ENCODE measurements at places on chromosomes 11 and 22.

DNA sequence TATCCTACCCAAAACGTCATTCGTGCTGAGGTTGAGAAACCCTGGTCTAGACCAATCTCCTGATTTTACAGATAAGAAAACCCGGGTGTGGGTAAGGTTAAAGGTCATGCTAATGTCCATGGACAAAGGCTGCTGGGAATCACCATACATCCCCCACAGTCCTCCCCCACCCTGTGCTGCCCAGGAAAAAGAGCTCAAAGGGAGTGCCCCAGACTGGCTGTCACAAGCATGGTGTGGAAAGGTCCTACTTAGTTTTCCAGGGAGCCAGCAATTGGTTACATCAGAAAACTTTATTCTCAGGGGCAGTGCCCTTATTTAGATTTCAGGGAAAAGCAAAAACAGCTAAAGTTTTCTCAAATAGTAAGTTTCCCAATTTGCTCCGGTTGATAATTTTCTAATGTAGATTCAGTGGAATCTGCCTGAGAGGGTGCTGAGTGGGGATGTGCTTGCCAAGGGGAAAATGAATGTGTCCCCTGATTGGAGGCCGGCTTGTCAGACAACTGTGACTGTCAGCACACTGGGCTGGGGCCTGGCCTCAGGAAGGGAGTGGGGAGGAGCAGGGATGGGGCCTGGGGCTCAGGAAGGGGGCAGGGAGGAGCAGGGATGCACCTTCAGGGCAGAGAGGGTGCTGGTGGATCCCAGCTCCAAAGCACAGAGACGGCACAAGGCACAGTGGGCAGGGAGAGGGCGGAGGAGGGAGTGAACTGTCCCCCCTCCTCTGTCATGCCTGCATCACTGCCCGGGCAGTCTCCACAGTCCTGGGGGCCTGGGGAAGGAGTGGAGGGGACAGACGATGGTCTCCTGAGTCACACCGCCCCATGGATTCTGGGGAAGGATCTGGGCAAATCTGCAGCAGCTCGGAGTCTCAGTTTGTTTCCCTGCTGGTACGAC, 263.6 kb downstream of the KIRREL3 start:
- DNase-seq, result no peak

DNA sequence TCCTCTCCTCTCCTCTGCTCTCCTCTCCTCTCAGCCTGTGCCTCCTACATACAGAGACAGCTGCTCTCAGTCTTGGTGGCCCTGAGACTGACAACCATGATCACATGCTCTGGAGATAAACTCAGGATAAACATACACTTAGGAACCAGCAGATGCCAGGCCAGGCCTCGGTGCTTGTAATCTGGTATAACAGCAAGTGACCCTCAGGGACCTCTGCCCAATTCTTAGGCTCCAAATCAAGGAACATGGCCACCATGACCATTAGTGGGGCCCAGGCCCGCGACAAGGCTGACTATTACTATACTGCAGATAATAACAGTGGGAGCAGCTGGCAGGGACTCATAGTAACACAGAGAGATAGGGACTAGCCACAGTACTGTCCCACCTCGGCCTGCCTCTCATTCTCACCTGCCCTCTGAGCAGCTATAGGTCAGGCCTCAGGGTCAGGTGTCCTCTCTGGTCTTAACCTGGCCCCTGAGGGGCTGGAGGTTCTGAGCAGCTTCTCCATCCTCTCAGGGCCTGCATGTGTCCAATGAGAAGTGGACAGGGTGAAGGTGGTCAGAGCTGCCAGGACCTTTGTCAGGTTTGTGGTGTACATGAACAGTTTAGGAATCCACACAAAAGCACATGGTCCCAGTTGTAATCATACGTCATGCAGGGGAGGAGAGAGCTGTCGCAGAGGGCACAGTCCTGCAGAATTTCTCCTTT, 106.1 kb downstream of the GGTLC2 start:
- DNase-seq, result no peak

GRCh38 chr11:45278714-45279113, 7.4 kb downstream of the SYT13 start:
- no peak for DNase-seq

DNA sequence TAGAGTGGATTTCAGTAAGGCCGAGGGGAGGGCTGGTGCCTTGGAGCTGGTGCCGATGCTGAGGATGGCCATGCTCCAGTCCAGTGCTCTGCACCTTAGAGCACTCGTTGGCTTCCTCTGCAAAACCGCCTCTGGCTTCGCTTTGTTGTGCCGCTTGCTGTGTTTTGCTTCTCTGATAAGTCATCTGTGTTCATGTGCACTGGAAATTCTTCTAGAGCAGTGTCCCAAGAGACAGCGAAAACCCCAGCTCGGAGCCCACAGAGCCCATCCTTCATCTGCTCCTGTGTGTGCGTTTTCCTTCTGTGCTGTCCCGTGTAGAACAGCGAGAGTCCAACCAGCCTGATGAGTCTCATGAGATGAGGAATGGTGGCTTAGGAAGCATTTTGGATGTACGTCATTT, 12.1 kb downstream of the FAM118A start:
- DNase-seq, result no peak

DNA sequence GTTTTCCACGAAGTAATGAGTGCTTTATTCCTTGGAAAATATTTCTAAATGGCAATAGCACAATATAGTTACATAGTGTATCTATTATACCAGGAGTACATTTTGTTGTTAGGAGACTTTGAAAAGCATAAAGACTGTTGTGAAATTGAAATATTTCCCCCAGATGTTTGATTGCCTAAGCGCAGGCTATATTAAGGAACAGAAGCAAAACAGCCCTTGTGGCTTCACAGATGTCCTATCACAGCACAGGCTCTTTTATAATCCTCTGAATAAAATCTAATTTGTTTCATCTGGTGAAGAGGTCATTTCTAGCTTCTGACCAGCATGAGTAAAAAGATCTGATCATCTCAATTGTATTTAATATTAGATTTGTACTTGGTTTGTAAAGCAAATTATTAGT, 48.2 kb downstream of the BSX start:
- DNase-seq, result no peak

GRCh38 chr11:102191832-102192231, 81.6 kb downstream of the YAP1 start:
- DNase-seq, result no peak

DNA sequence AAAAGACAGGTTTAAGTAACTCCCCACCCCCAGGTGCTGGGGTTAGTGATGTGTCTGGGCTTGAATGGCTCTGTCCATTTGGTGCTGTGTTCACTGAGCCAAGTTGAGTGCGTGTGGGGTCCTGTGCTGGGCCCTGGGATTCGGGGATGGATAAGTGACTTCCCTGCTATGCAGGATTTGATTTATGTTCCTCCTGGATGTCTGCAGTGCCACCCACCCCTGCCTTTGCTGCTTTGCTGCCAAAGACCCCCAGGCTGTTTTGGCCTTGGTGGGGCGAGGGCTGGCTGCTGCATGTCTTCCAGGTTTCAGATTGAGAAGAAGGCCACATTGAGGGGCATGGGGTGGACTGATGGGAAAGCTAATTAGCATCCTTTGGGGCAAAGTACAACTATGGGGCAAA, 77.9 kb upstream of the PARVG start:
- no peak for DNase-seq

GRCh38 chr11:96012086-96012824, 88.3 kb upstream of the MTMR2 start:
- DNase-seq, result peak; percentile 29

DNA sequence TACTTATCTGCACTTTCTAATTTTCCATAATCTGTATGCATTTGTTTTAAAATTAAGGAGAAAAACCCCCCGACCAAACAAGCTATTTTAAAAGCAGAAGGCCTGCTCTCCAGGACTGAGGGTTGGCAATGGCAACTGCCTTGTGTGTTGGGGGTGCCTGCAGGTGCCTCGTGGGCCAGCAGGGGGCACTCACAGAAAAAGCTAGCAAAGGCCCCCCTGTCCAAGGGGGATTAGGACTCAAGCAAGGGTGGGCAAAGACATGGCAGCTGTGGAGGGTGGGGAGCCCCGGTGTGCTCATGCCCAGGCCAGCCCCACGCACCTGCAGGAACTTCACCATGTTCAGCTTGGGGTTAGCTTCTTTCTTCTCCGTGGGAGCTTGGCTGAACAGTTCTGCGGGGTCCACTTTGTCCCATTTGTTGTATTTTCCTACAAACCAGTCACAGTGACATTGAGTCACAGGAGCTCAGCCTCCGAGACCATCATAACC, 10.3 kb downstream of the TOP3B start:
- no peak for DNase-seq

DNA sequence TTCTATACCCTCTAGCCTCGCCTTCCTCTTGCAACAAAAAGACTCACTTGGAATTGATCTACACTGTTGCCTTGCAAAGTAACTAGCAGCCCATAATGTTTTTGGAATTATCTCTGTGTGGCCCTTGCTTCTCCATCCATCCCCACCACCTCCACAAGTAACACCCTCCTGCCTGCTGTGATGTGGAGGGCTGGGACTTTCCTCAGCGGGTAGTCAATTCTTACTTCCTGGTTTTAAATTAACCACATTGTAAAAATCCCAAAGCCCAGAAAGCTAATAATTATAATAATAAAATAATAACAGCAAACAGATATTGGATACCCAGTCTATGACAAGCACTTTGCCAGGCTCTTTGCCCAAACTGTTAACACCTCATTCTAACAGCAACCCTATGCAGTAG, 40.8 kb upstream of the GALNT18 start:
- no peak for DNase-seq

GRCh38 chr11:117823294-117823945, 1.1 kb downstream of the FXYD2 start:
- no peak for DNase-seq

GRCh38 chr11:2883640-2883978, 2.0 kb downstream of the CDKN1C start:
- DNase-seq, result no peak

GRCh38 chr11:21260101-21260500, 590.7 kb downstream of the NELL1 start:
- no peak for DNase-seq

- DNase-seq, result no peak
Observed at GRCh38 chr11:75853971-75854370, 39.0 kb downstream of the UVRAG start.

DNA sequence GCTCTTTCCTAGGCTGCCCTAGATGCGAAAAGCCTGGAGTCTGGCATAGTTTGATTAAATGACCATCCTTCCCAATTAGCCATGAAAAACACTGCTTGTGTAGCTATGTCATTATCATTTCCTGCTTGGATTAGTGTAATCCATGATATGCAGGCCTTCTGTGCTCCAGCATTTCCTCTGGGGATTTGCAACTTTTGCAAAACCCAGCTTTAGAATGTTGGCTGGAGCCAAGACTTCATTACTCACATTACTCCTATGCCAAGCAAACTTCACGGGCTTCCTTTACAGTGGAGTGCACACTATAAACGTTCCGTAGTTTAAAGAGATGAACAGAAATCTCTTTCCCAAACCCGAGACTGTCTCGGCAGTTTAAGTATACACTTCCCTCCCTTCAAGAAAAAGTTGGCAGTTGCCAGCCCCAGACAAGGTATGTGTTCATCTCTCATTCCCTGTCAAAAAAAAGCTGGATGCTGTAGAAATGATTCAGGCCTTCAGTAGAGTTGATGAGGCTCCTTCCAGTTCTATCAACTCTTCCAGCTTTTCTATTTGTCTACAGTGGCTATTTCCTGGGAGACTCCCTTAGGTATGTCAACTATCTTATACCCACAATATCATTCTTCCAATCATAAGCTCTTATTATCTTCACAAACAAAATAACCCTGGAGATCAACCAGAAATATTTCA, 180.0 kb downstream of the MAML2 start:
- no peak for DNase-seq

GRCh38 chr22:34236527-34236926, 316.3 kb upstream of the LARGE1 start:
- no peak for DNase-seq

GRCh38 chr11:68138237-68138636, 17.0 kb upstream of the CHKA start:
- no peak for DNase-seq

- no peak for DNase-seq
Observed at GRCh38 chr11:94203070-94203469, 74.4 kb downstream of the PANX1 start.

- DNase-seq, result no peak
Observed at GRCh38 chr22:43532301-43533155, 120.7 kb downstream of the MPPED1 start.

DNA sequence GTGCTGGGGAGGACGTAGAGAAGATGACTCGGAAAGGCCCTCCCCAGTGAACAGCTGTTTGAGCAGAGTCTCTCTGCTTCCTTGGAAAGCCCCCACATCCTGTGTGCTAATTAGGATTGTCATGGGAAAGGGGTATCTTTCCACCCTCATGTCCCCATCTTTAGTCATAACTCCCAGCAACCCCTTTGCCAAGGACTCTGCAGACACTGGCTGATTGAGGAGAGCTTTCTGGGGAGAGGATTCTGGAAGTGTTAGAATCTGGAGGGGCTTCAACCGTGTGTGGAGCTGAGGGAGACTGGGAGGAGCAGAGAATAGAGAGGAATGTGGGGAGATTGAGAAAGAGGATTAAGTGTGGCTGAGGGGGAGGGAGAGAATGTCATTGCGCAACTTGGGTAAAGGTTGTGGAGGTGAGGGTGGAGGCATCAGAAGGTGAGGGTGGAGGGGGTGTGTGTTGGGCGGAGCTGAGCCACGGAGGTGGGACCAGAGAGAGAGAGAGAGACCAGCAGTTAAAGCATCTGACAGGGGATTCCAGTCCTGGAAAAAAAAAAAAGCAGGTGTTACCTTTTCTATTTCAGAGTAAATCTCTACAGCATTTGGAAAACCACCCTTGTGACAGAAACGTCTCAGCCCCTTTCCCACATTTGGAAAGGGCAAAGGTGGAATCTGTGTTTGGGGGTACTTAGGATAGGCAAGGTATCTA, 2.2 kb downstream of the DTX4 start:
- no peak for DNase-seq

DNA sequence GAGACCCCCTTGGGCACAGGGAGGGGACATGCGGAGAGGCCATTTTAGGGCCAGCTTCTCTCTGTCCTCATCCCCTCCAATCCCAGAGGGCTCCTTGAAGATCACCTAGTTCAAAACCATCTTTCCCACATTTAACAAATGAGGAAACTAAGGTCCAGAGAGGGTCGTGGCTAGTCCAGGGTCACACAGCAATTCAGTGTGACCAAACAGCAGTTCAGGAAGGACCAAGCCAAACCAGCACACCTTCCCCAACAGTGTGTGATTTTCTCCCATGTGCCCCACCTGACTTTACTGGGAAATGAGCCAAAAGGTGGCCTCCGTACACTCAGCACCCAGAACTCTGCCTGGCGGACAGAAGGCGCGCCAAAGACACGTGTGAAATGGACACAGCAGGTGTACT, 51.3 kb downstream of the CACNA1I start:
- DNase-seq, result no peak

GRCh38 chr11:121473064-121473777, 20.5 kb upstream of the SORL1-AS1 start:
- no peak for DNase-seq

- no peak for DNase-seq
Observed at GRCh38 chr11:60914633-60915247, 782 bp downstream of the TMEM109 start.

- no peak for DNase-seq
Observed at GRCh38 chr11:74648894-74649293, 56.5 kb downstream of the POLD3 start.

All from iPS DF 6.9 (cell line).